ENCODE measurements at places on chromosomes 2 and 18. TPM values are rescaled to one million over a fixed set of nuclear protein-coding genes. Genes with fewer than 3 reads are reported as not detected.

Gene ALPG
- 1.4 TPM for total RNA-seq

Gene CHRNG
- total RNA-seq, result not detected

Gene PTPN4
- total RNA-seq, result 89.8 TPM

Gene ECEL1
- 8.2 TPM for total RNA-seq

Gene NTSR2
- total RNA-seq, result not detected

Gene KIF5C
- total RNA-seq, result 52.9 TPM

Gene LOXHD1
- total RNA-seq, result 0.11 TPM

Gene HOXD9
- total RNA-seq, result not detected

Gene TWIST2
- 0.33 TPM for total RNA-seq

Gene NEU2
- not detected for total RNA-seq

Gene MC5R
- total RNA-seq, result not detected

Gene TUBA3E
- 0.13 TPM for total RNA-seq

Gene RNF144A
- 9.8 TPM for total RNA-seq

Gene C1QL2
- total RNA-seq, result 0.81 TPM

Gene DNAJC5G
- total RNA-seq, result 0.44 TPM

Gene ATP6V1C2
- 1.2 TPM for total RNA-seq

Gene RBM43
- total RNA-seq, result 2.0 TPM

Gene CCDC102B
- 1.2 TPM for total RNA-seq

Gene RMDN2
- 2.6 TPM for total RNA-seq

Gene CYRIA
- 2.3 TPM for total RNA-seq

Gene VPS4B
- 54.4 TPM for total RNA-seq

Gene SERPINB2
- total RNA-seq, result not detected

Gene EGR4
- total RNA-seq, result 1.2 TPM

Gene TGIF1
- 261 TPM for total RNA-seq

Gene ADNP2
- 56.5 TPM for total RNA-seq

Gene CIB4
- total RNA-seq, result not detected

Gene B3GNT2
- total RNA-seq, result 55.3 TPM

Gene LAMA1
- 28.7 TPM for total RNA-seq

Gene EVX2
- not detected for total RNA-seq

Gene SERPINB3
- total RNA-seq, result 1.7 TPM

Gene SULT1C4
- total RNA-seq, result 0.96 TPM

Gene GLB1L
- 6.5 TPM for total RNA-seq

Gene IL36G
- total RNA-seq, result not detected

Gene MAP3K19
- total RNA-seq, result not detected

Measured in H9 (cell line).